Activated CD8-positive, alpha-beta memory T cell treated with anti-CD3 and anti-CD28 coated beads for 1 hour (primary cell): ENCODE measurements at places on chromosomes 2 and 18.

GRCh38 chr2:34570266-34570872 lies 971.3 kb upstream of the FAM98A start:
- DNase-seq, result no peak

DNA sequence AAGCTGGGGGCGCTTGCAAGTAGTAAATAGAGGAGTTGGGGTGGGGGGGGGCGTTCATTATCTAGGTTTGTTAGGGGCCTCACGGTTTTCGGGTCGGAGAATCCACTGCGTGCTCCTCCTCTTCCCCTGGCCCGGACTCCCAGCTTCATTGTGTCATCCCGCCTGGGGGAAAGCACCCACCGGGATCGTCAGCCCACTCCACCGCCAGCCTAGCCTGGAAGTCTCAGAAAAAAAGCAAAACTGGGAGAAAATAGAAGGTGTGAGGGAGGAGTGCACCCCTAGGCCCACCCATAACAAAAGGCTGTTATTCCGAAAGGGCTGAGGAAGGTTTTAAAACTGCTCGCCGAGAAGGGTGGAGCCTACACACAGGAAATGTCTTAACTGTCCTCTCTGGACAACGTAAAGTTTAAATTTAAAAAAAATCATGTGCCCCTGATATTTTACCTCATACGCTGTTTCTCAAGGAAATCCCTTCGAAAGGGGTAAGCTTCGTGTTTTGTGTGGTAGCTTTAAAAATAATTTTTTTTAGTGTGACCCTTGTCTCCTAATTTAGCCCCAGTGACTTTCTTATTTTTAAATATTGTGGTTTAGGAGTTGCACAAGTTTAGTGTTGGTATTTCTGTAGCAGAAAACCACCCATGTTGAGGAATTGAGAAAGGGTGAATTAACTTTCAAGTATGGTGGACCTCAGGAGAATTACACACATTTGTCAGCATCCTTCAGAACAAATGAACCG lies 104.2 kb downstream of the SPTBN1 start:
- no peak for DNase-seq

DNA sequence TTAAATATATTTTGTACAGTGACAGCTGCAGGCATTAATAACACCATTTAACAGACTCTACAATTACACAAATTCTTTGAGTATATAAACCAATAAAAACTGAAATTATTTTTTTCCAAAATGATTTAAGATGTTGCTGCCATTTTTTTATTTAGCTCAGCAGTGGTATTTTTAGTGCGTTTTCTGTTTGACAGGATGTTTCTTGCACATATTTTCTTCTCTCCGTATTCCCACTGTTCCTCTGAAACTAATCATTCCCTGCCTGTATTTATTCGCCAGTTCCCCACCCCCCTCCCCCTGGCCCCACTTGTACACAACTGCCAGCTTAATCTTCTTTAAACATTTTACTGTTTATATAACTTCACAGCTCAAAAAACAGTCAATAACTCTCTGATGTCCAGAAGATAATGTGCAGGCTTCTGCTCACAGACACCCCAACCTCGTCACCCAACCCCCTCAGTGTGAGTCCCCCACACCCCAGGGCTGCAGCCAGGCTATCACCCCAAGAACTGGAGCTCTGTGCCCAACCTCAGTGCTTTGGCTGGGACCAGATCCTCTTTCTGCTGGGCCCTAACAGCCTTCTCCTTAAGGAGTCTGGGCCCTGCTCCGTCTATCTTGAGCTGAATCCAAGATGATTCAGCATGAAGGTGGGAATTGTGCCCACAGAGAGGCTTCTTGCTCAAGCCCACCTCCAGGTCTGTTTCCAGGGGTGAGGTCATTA lies 41.6 kb upstream of the MAP4K4 start:
- DNase-seq, result no peak

GRCh38 chr18:58590254-58590653 lies 38.6 kb downstream of the ALPK2 start:
- no peak for DNase-seq

- no peak for DNase-seq
Measured at GRCh38 chr2:181022652-181023051, 42.2 kb downstream of the UBE2E3 start.

GRCh38 chr2:182705761-182706160 lies 10.3 kb upstream of the DNAJC10 start:
- DNase-seq, result no peak

DNA sequence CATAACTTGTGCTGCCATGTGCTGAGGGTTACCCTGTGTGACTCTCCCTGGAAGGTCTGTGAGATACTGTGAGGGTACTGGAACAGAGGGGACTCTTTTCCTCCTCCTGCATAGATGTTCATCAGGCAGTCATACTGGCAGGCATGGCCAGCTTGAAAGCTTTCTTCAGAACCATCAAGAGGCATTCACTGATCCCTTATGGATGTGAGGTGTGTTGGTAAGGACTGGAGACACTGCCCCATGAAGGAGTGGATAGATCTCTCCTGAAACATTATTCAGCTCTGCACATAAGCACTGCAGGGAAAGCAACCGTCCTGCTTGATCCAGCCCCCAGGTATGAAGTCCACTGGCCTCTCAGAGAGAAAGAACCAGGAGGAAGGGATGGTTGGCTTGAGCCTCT lies 176.6 kb upstream of the ARL4C start:
- DNase-seq, result no peak

GRCh38 chr2:171822525-171823322 lies 71.3 kb downstream of the SLC25A12 start:
- DNase-seq, result no peak

DNA sequence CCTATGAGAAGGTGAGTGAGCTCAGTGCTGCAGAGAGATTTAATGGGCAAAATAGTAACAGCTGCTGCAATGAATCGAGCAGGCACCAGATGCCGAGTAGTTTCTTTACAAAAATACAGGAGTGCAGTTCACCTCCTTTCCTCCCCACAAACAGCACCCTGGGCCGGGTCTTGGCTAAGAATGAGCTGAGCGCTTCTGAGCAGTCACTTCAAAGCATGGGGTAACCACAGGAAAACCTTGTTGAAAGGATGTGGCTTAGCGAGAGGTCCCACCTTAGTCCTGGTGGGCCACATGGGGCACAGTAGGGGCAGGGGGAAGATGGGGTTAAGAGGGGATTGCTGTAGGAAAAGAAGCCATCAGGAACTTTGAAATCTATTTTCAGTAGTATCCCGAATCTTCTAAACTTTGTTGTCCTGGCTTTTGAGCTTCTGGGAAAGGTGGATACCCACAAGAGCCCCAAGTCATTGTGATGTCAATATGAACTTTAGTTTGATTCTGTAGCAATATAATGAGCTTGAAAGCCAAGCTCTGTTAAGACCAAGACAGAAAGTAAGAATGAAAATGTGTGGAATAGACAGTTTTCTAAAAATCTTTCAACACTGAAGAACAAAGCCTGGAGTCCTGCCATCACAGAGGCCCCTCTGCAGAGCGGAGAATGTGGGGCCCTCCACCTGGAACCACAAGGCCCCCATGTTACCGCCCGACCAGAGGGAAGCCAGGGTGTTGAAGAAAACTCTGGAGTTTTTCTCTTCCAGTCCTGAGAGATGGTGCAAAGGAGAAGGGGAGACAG lies 101.0 kb upstream of the ZNF236 start:
- DNase-seq, result no peak

GRCh38 chr2:174776223-174776622 lies 12.0 kb upstream of the CHRNA1 start:
- DNase-seq, result no peak

DNA sequence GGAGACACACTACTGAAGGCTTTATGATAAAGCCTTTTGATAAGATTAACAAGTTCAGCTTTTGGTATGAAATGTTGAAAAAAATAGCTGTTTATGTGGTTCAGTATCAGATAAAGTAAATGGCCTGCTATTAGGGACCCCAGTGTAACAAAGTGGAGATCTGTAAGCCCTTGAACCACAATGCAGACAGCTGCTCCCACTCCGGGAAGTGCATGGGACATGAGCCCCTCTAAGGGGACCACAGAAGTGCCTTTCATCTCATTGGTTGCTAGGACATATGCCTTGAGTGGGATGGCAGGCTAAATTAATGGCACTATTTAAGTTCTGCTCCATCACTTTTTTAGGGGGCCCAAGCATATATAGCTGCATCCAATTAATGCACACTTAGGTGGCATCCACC lies 167.6 kb upstream of the SOX11 start:
- DNase-seq, result no peak

GRCh38 chr2:65464604-65465003 lies 32.2 kb upstream of the SPRED2 start:
- DNase-seq, result no peak

DNA sequence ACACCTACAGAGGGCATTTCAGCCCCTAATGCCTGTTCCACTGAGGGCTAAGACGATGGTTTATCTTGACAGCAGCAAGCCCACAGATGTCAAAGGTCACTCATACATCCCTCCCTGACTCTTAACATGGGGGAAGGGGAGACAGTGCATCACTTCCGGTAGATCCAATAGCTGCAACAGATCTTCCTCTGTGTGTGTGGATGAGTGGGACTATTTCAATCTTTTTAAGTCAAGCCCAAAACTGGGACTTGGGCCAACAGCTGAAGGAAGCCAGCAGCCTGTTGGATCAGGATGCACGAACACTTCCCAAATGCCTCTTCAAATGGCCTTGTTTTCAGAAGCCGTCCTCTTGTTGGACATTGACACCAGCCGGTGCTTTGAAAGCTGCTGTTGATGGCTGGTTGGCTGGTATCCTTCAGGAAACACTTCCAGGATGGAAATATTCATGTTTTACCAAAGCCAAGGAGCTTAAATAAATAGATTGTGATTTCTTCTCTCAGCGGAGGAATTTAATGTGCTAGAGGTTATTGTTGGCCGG lies 59.2 kb downstream of the IL1R2 start:
- DNase-seq, result no peak

DNA sequence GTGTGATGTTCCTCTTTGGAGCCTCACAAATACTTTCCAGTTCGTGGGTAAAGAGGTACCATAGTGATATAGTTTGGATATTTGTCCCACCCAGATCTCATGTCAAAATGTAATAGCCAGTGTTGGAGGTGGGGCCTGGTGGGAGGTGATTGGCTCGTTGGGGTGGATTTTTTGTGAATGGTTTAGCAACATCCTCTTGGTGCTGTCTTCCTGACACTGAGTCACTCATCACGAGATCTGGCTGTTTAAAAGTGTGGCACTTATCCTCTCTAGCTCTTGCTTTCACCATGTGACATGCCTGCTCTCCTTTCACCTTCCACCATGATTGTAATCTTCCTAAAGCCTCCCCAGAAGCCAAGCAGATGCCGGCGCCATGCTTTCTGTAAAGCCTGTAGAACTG lies 3.0 kb upstream of the CCDC93 start:
- DNase-seq, result no peak

- DNase-seq, result no peak
Measured at GRCh38 chr18:12886498-12887126, 2.6 kb upstream of the PTPN2 start.

- no peak for DNase-seq
Measured at GRCh38 chr2:69221512-69221911, 165.5 kb downstream of the GFPT1 start.

GRCh38 chr2:98538280-98539041 lies 69.9 kb downstream of the COA5 start:
- no peak for DNase-seq

- DNase-seq, result no peak
Measured at GRCh38 chr2:212392043-212392442, 146.6 kb downstream of the ERBB4 start.

- no peak for DNase-seq
Measured at GRCh38 chr2:131509615-131510014, 17.4 kb upstream of the MZT2A start.

DNA sequence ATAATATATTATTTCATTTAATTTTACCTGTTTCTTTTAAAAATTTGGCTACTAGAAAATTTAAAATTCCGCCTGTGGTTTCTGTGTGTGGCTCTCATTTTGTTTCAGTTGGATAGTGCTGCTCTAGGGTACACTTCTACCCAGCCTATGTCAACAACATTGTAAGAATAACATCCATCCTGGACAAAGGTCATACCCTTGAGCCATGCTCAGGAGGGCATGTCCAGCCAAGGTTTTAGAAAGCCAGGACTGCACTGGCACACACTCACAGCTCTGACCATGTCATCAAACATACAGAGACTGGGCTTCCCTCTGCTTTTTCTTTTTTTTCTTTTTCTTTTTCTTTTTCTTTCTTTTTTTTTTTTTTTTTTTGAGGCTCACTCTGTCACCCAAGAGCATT lies 96.1 kb downstream of the CTIF start:
- no peak for DNase-seq

GRCh38 chr18:80106482-80107051 lies 2.5 kb upstream of the ADNP2 start:
- DNase-seq, result no peak

GRCh38 chr2:173264603-173265366 lies 89.9 kb upstream of the CDCA7 start:
- no peak for DNase-seq

DNA sequence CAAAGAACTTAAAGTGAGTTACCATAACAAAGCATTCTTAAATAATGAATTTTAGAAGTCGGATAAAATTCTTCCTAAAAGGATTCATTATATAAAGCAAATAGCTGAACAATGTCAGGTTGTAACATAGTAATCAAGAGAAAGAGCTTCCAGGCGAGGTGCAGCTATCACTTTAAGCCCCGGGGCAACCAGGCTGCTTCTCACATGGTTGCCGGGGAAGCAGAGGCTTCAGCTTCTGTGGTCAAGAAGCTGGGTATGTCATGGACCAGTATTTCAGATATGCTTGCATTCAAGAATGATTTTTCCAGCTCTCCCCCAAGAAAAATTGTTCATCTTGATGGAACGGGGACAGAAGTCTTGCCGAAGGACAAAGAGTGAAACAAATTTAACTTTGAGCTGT lies 23.6 kb upstream of the KYNU start:
- DNase-seq, result no peak

- no peak for DNase-seq
Measured at GRCh38 chr2:203994735-203995134, 58.2 kb downstream of the ICOS start.

DNA sequence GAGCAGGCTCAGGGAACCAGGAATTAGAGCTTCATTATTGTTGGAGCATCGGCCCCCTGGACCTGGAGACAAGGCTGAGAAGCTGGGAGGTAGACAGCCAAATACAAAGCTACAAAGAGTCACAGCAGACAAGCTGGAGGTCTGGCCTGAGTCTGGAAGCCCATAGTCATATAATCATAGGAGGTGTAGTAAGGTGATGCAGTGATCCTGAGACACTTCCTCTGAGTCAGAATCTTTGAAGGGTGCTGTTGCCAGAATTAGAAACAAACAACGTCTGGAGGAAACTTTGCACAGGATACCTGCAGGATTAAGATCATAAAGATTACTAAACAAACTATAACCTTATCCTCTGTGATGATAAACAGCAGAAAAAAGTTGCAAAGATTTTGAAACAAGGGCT lies 213.8 kb downstream of the DSC3 start:
- DNase-seq, result no peak

GRCh38 chr2:86675511-86676015 lies 44.5 kb upstream of the RMND5A start:
- DNase-seq, result no peak

DNA sequence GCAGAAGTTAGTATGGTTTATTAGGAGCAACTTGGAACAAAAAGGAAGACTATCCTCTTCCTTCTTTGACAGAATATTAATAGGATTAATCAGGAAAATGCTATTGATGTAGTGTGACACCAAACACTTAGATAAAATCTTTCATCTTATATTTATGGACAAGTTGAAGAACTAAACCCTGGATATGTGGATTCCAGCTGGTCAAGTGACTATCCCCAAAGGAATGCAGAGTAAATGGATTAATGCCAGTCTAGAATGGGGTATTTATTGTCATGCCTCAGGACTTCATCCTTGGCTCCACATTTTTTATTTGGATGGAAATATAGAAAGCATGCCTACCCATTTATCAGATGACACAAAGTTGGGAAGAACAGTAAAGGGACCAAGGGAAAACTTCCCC lies 124.0 kb upstream of the TTC39C start:
- no peak for DNase-seq

- DNase-seq, result no peak
Measured at GRCh38 chr18:49178321-49178720, 227.6 kb upstream of the SMAD7 start.
